ENCODE measurements at places on chromosomes 7 and 10. TPM values are rescaled to one million over a fixed set of nuclear protein-coding genes. Genes with fewer than 3 reads are reported as not detected.
A peak's percentile ranks its signal among the peaks of the same experiment; 100 is the strongest.

Gene SLC26A3
- not detected for total RNA-seq

- no peaks in the 10 kb centered on the region for H3K36me3 ChIP-seq
- H3K27ac ChIP-seq = no peak overlapping the region
- H3K4me3 ChIP-seq = peak overlapping the region; percentile 68
- peaks cover 19% of the 10 kb centered on the region for H3K4me1 ChIP-seq
- DNase-seq = no peak
These were observed 1.4 kb downstream of the AMZ1 start for GRCh38 chr7:2689343-2689847.

GRCh38 chr7:102000123-102000522, 182.7 kb downstream of the CUX1 start:
- no peak overlapping the region for H3K27ac ChIP-seq
- no peaks in the 10 kb centered on the region for H3K27me3 ChIP-seq
- no peak for DNase-seq
- H3K4me3 ChIP-seq = no peak overlapping the region
- H3K4me1 ChIP-seq = peaks cover 17% of the 10 kb centered on the region

GRCh38 chr7:82158327-82158726, 285.2 kb downstream of the CACNA2D1 start:
- DNase-seq = no peak
- no peaks in the 10 kb centered on the region for H3K4me1 ChIP-seq
- no peaks in the 10 kb centered on the region for H3K36me3 ChIP-seq
- H3K4me3 ChIP-seq = no peak overlapping the region
- no peaks in the 10 kb centered on the region for H3K27me3 ChIP-seq

DNA sequence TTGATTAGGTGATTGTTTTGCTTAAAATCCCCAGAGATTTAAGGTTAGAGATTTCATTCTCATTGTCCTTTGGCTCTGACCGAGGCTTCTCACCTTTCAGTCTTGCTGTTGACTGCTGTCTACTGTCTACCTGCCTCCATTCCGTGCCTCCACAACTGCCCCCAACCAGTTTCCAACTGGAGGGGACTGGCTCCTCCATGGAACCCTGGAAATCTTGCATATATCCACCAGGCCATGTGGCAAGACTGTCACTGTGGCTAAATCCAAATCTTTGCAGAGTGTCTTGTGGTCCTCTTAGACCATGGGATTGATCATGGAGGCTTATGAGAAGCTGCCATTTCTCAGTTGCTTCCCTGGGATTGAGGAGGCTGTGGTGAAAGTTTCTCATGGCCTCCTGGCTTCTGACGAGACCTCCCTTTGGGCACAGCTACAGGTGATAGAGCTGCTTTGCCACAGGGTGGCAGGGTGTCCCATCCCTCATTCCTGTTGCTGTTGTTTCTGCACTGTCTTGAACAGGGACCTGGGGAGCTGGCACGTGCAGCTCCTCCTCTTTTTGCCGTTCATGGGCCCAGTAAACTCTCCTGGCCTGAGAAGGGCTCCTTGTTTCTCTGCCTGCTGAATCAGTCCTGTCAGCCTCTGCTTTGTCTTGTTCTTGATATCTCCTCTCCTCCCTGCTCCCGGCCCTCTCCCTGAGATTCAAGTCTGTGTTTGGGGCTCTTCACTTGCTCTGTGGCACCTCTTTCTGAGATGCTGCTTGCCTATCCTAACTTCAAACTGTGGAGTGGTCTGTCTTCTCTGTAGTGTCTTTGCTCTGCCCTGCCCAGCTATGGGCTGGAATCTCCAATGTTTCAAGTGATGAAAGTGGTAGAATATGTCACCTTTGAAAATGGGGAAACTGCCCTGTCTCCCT, 63.6 kb upstream of the IGFBP3 start:
- no peak for DNase-seq
- peak overlapping the region; percentile 72 for H3K27ac ChIP-seq
- no peaks in the 10 kb centered on the region for H3K27me3 ChIP-seq
- H3K4me1 ChIP-seq = peaks cover 12% of the 10 kb centered on the region
- H3K4me3 ChIP-seq = no peak overlapping the region

DNA sequence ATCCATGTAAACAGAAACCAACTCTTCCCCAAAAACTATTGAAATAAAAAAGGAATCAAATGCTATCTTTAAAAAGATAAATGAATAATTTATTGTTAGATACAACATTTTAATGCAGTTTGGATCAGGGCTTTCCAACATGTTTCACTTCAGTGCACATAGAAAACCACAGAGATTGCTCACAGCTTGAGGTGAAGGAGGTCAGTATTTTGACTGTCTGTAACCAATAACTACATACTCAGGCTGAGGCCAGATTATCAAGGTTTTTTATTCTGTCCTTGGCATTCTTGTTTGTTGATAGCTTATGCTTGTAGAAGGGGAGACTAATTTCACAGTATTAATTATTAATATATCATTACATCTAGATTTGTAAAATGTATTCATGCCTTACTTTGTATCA, 195.5 kb downstream of the PRKG1 start:
- H3K4me1 ChIP-seq = peaks cover 8% of the 10 kb centered on the region
- no peak overlapping the region for H3K27ac ChIP-seq
- H3K4me3 ChIP-seq = no peak overlapping the region
- no peak for DNase-seq
- H3K27me3 ChIP-seq = no peaks in the 10 kb centered on the region

- DNase-seq = no peak
- no peaks in the 10 kb centered on the region for H3K36me3 ChIP-seq
- no peak overlapping the region for H3K4me3 ChIP-seq
- no peak overlapping the region for H3K27ac ChIP-seq
- H3K4me1 ChIP-seq = no peaks in the 10 kb centered on the region
These were observed 91.1 kb downstream of the TEX36 start for GRCh38 chr10:125591886-125592285.

Gene OR2A42
- not detected for total RNA-seq

Gene ITIH5
- 74.5 TPM for total RNA-seq

Data from thoracic aorta (tissue), 2 donors.